Activated CD4-positive, alpha-beta T cell treated with anti-CD3 and anti-CD28 coated beads for 36 hours (primary cell): ENCODE measurements at places on chromosomes 11 and 22. TPM values are rescaled to one million over a fixed set of nuclear protein-coding genes. Genes with fewer than 3 reads are reported as not detected.

GRCh38 chr11:81887671-81888070, 846.0 kb downstream of the FAM181B start:
- DNase-seq = no peak

The KDM4D gene
- total RNA-seq = 1.8 TPM

The ART1 gene
- total RNA-seq = not detected

The WNT7B gene
- not detected for total RNA-seq

GRCh38 chr11:125244166-125244565, 79.6 kb downstream of the PKNOX2 start:
- no peak for DNase-seq
